Activated T-cell treated with anti-CD3 and anti-CD28 coated beads for 48 hours (primary cell): ENCODE measurements at places on chromosomes 2 and 18.

- no peak for DNase-seq
Observed at GRCh38 chr2:73078457-73079411, 7.2 kb upstream of the SFXN5 start.

- no peak for DNase-seq
Observed at GRCh38 chr2:84338069-84338468, 121.0 kb downstream of the SUCLG1 start.

- DNase-seq = no peak
Observed at GRCh38 chr2:96359866-96360265, 24.3 kb downstream of the NCAPH start.

GRCh38 chr2:36403675-36404230, 48.2 kb downstream of the CRIM1 start:
- no peak for DNase-seq

DNA sequence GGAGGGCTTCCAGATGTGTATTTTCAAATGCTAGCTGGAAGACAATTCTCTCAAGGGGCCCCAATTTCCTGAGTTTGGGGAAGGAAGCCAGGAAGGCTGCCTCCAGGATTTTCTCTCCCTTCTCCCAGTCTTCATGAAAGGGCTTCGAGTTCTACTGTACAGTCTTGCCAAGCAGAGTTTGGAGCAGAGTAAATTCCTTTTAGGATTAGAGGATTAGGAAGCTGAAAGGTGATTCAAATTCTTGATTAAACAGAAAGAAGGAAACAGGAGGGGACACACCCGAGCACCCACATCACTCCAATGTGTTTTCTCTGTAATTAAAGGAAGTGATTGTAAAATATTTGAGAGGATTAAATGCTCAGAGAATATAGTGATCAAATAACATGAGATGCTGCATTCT, 217.8 kb downstream of the SETBP1 start:
- DNase-seq = no peak

GRCh38 chr2:24815171-24815570, 21.9 kb downstream of the CENPO start:
- DNase-seq = no peak

DNA sequence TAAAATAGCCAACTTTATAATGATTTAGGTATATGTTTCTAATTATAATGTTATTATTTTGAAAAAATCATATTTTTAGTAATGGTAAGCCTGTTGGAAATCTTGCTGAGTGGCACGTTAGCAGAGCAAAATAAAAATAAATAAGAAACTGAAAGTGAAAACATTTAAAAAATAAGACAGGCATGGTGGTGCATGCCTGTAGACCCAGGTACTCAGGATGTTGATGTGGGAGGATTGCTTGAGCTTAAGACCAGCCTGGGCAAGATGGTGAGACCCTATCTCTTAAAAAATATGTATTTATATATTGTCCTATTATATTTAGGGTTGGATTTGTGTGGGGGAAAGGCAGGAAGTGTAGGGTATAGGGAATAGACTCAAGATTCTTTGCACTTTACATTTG, 15.8 kb upstream of the ANKRD12 start:
- DNase-seq = no peak
